ENCODE measurements at places on chromosomes 7 and 10. TPM values are rescaled to one million over a fixed set of nuclear protein-coding genes. Genes with fewer than 3 reads are reported as not detected.

DNA sequence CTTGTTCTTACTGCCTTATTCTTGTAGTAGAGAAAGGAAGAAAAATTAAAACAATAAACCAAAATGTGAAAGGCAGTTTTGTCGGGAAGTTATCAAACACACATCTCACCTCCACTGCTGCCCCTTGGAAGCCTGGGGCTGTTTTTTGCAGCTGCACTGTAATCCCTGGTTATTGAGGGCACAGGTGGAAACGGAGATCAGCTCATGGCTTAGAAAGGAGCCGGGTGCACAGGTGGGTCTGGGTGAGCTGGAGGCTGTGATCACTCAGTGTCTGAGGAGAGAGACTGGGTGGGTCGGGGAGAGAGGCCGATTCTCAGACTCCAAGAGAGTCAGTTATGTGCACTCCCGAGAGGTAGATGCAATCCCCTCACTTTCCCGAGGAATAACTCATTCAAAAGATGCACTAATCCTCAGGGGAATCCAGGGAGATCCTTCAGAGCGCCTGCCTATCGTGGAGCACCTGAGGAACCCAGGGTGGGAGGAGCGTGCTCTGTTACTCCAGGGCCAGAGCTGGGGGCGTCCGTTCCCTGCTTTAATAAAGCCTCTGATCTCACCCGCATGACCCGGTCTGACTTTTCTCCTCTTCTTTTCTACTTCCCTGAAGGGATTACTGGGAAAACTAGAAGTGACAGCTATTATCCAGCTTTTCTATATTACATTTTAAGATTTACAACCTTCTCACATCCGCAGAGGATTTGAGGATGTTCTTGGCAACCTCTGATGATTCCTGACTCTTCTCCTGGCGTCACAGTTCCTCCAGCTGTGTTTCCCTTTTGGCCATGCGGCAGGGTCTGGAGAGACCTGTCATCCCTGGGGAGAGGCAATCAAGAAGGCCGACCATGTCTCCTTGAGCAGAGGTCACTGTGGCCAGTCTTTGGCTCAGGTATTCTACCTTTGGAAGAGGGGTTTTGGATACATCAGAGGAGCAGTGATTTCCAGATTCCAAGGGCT is 82.1 kb downstream of the CAMK1D start:
- no peak for DNase-seq

Gene RAB18
- 96.7 TPM for total RNA-seq

DNA sequence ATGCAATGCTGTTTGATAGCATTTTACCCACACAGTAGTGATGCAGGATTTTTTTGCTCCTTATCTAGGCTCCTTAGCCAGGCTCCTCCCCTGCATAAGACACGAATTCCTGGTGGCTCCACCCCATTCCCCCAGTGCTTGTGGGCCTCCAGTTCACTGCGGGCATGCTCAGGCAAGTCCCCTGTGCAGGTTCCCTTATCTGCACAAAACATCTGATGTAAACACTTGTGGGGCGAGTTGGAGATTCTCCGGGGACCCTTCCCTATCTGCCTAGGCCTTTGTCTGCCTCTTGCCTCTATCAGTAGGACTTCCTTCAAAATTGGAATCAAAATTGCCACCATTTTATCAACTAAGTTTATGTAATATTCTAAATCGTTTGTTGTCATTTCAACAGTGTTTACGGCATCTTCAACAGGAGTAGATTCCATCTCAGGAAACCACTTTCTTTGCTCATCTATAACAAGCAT is 5.4 kb upstream of the STK17A start:
- DNase-seq, result no peak

DNA sequence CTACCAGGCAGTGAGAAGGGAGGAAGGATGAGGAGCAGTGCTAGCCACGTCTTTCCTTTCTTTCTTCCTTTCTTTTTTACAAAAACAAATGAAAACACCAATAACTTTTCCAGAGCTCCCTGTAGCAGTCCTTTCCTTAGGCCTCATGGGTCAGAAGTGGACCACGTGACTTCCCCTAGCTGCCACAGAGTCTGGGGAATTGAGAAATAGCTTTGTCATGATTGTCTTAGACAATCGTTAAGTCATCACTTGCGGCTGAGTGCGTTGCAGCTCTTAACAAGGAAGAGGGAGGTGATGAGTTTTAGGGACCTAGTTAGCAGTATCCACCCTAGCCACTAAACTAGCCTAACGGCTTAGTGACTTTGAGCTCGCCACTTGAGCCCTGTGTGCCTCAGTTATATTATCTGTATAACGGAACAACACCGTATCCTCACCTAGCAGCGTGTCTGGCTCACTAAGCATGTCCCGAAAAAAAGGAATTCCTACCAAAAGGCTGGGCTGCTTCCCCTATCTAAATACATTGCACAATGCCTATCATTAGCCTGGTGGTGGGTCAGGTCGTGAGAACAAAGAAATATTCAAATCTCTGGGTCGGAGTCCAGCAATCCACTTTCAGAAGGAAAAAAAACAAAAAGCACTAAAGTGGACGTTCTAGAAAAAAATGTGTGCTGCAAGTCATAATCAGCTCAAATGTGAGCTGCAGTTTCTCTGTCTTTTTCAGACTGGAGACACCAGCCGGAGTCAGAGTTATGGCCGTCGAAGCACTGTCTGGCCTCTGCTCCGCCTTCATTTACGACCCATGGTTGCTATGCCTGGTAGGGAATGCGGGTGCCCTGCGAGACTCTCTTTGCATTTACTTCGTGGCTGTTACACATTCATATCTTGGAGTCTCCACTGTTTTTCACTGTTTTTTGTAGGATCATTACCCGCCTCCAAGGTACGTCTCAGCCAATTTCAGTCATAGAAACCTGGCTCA is 338.5 kb upstream of the FOXK1 start:
- no peak for DNase-seq

GRCh38 chr10:36681751-36682632 is 443.4 kb upstream of the ANKRD30A start:
- DNase-seq, result no peak

Gene PIP4K2A
- 22.7 TPM for total RNA-seq

DNA sequence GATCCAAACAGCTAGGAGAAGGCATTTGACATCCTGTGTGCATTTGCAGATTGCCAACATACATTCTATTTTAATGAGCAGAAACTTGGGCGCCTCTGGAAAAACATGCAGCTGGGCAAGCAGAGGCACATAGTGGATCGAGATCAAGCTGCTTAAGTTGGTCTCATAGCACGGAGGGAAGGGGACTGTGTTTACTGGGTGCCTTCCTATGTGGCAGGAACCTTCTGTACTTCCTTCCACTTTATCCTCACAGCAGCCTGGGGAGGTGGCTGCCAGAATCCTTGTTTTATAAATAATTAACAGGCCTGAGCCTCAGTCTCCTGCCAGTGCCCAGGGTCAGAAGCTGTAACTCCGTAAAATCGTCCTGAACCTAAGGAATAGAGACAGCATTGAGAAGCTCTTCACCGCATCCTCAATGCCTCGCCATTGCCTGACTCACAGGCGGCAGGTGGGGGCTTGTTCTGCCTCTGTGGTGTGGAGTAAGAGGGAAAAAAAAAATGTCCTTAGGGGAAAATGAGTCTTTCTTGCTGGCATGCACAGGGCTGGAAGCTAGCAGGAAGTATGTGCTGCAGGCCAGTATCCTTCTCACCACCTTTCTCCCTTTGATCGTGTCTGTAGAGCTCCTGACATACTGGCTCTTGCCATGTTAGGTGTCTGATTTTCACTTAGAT is 6.2 kb downstream of the VWA2 start:
- no peak for DNase-seq

GRCh38 chr7:97872025-97872669 is at the start of gene ASNS:
ASNS (minus strand) TSS chr7:97872408; CDS start chr7:97869156, 3,252 bp downstream.
- DNase-seq, result peak; percentile 92

- DNase-seq, result peak; percentile 12
Observed at GRCh38 chr7:16982640-16983350, 101.0 kb upstream of the AGR3 start.

Gene PHYH
- total RNA-seq, result 11.2 TPM

Gene ZNF736
- total RNA-seq, result 46.2 TPM

- no peak for DNase-seq
Observed at GRCh38 chr7:81767926-81768325, 1.9 kb downstream of the HGF start.

DNA sequence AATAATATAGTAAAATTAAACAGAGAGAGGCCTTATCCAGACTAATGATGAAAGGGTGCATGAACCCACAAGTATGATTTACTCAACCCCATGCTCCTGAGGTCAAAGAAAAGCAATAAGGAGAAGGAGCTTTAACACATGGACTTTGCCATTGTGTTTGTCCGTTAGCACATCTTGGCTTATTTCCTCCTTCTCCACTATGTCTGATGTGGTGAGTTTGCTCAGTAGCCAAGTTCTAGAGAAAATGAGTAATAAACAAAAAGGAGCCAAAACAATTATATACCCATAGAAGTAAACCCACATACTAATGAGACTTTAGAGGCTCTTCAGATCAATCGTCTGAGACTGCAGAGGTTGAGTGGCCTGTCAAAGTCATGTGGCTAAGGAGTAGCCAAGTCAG is 26.1 kb upstream of the ADD3 start:
- no peak for DNase-seq

DNA sequence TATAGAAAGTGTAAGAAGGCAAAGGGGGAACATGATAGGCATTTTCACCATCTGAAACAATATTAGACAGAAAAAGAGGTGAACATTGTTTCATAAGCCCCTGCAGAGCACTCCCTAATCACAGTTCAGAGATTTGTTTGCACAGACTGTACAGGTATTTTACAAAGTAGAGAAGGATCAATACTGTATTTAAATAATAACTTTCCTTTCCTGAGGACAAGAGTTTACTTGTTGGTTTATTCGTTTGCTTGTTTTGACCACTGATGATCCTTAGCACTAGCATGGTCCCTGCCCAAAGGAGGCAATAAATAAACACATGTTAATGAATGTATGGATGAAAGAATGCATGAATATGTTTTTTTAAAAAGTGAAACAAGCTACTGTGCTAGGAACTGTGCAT is 690.1 kb upstream of the COBL start:
- DNase-seq, result no peak

DNA sequence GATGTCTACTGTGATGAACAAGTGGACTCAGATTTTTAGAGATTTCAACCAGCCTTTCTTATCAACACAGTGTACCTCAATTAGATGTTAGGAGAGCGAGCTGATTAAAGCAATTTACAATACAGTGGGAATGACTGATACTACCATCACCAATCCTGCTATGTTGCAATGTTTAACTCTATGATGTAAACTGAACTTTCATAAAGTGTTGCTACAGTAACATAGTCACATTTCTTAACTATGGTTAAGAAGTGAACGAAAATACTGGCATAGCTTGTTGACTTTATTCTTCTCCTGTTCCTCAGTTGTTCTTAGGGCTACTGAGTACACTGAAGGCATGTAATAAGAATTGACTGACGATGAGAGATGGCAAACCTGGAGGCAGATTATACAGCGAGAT is 139.8 kb downstream of the MYOF start:
- DNase-seq, result no peak

Gene C10orf62
- 0.73 TPM for total RNA-seq

- no peak for DNase-seq
Observed at GRCh38 chr10:1266033-1266802, 210.0 kb downstream of the WDR37 start.

DNA sequence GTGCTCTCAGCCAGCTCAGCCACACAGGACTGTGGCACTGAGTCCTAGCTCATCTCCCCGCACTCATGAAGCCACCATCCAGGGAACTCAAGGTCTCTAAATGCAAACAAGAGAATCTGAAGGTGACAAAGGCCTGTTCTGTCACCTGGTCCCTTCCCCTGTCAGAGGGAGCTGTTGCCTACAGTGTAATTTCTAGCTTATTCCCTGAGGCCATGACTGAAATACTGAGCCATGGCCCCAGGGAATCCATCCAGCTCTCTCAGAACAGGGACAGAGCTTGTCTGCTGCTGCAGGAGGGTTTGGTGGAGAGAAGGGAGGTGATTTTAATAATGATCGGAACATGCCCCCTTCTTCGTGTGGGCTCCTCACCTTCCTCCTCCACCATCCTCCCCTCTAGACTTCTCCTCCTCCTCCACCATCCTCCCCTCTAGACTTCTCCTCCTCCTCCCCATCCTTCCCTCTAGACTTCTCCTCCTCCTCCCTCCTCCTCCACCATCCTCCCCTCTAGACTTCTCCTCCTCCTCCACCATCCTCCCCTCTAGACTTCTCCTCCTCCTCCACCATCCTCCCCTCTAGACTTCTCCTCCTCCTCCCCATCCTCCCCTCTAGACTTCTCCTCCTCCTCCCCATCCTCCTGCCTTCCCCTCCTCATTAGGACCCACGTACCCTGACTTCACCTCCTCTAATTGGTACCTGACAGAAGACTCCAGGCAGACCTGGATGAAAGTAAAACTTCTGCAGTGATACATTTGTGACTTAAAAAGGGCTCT is 338.0 kb upstream of the MKI67 start:
- no peak for DNase-seq

- DNase-seq, result no peak
Observed at GRCh38 chr7:315516-316265, 25.7 kb downstream of the FOXL3 start.

GRCh38 chr10:11551916-11552602 is 59.4 kb downstream of the USP6NL start:
- no peak for DNase-seq

DNA sequence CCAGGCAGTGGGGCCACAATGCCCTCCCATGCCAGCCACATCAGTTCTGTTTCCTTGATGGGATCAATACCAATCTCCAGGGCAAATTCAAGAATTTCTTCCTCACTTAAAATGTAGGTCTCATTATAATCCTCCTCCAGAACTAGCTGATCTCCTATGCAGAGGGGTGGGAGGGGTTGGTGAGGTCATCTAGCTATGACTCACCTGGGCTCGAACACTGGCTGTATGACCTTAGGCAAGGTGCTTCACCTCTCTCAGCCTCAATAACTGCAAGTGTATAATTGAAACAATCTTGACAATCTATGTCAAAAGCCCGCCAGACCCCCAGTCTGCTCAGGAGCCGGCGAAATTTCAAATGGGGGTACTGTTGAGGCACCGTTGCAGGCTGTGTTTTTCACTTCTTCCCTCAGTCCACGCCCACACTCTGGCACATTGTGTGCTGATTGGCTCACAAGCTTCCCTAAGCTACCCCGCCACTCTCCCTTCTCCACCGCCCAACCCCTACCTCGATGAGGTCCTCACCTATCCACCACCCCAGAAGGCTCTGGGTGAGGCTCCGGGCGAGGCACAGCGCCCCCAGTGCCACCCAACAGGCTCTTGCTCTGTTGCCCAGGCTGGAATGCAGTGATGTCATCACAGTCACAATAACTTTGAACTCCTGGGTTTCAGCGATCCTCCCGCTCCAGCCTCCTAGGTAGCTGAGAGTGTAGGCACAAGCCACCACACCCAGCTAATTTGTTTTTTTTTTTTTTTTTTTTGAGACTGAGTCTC is 70.5 kb downstream of the ZNF22 start:
- DNase-seq, result no peak

DNA sequence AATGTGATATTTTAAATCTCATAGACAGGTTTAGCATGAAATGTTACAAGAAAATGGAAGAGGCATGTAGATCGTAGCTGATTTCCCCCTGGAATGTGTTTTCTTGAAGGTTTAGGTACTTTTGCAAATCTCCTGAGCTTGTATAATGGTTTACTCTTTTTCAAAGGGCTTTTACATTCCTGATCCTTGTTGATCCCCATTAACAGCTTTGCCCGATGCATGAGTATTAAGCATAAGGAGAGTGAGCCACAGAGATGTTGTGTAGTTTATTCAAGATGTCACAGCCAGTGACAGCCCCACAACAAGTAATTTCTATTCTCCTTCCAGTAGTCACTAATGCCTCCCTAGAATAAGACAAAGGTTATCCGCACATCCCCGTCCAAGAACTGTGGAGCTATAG is 103.7 kb downstream of the SKIDA1 start:
- DNase-seq, result no peak

All from cerebellum (tissue), 4 donors.